BJ (cell line): ENCODE measurements at places on chromosomes 13 and 19.

- DNase-seq, result no peak
Observed at GRCh38 chr19:33407140-33407551, 33.6 kb downstream of the CEBPG start.

- peak; percentile 51 for DNase-seq
Observed at GRCh38 chr19:11538232-11539036, at the start of gene CNN1. Gene CNN1 (plus strand): TSS chr19:11538851. CDS start chr19:11538928, 77 bp downstream.

DNA sequence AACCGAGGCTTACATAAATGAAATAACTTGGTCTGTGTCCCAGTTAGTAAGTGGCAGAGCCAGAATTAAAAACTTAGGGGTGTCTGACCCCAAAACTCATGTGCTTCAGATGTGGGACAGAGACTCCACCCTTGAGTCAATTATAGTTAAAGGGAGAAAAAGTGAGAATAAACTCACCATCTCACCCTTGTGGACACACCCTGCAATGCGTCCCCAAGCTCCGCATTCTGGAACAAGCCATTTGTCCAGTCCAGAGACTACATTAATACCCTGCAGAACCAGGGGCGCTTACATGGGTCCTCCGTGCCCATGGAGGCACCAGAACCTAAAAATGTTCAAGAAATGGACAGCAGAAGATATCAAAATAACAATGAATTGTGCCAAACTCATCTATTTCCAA is 207.0 kb upstream of the ZNF507 start:
- DNase-seq, result no peak

DNA sequence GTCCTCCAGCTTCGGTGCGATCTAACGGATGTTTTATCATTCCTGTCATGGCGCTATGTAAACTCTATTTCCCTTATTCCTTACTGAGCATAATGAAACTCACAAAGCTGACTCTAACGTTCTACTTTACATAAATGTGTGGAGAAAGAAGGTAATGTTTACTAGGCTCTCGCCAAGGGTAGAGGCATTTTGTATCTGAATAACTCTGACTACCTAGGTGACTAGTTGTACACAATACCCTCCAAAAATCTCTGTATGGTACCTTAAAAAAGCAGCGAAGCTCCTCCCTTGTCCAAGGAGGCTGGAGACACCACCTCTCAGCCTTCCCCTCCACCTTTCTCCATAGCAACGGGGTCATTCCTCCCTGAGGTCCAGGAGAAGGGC is 316 bp upstream of the ZNF530 start:
- DNase-seq, result no peak

DNA sequence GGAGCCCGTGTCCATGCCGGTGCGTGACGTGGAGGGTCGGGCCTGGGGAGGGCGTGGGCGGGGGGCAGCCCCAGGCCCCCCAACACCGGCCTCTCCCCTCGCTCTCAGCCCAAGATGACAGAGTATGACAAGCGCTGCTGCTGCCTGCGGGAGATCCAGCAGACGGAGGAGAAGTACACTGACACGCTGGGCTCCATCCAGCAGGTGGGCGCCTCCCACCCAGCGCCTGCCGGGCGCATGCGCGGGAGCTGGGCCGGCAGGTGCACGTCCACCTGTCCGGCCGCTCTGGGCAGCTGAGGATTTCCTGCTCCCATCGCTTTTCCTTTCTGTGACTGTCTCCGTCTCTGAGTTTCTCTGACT is 49.8 kb downstream of the VAV1 start:
- DNase-seq, result no peak

GRCh38 chr19:6185835-6186834 is 50.7 kb downstream of the ACSBG2 start:
- no peak for DNase-seq

DNA sequence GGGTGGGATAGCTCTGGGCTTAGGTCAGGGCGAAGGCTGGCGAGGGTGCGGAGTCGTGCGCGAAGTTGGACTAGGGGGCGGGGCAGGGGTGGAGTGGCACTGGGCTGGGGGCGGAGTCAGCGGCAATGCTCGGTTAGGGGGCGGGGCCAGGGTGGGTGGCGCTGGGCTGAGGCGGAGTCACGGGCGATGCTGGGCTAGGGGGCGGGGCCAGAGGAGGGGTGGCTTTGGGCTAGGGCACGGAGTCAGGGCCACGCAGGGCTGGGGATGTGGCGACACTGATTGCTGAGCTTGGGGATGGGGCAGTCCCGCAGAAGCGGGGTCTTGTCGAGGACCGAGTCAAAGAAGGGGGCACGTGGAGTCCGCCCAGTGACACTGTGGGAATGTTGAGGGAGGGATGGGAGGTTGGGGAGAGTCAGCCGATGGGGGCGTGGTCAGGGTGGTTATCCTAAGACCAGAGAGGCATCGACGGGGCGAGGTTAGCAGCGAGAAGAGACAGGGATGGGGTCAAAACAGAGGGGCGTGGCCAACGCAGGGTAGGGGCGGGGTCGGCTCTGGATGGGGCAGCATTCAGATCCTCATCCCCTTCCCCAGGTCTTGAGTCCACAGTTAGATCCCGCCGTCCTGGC is 8.7 kb downstream of the HOMER3 start:
- no peak for DNase-seq

DNA sequence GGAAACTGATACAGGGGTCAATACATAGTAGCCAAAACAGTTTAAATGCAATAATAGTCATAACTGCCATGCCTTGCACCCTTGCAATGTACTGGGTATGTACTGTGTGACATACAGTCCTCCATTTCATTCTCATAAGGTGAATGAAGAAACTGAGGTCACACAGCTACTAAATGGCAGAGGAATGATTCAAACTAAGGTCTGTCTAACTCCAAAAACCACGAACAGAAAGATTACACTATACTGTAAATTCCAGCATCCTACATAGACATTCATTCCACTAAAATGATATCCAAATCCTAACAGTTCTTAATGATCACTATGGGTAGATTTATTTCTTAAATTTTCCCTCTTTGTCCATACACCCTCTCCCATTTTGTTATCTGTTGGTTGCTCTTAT is 238.1 kb upstream of the SERP2 start:
- DNase-seq, result no peak

DNA sequence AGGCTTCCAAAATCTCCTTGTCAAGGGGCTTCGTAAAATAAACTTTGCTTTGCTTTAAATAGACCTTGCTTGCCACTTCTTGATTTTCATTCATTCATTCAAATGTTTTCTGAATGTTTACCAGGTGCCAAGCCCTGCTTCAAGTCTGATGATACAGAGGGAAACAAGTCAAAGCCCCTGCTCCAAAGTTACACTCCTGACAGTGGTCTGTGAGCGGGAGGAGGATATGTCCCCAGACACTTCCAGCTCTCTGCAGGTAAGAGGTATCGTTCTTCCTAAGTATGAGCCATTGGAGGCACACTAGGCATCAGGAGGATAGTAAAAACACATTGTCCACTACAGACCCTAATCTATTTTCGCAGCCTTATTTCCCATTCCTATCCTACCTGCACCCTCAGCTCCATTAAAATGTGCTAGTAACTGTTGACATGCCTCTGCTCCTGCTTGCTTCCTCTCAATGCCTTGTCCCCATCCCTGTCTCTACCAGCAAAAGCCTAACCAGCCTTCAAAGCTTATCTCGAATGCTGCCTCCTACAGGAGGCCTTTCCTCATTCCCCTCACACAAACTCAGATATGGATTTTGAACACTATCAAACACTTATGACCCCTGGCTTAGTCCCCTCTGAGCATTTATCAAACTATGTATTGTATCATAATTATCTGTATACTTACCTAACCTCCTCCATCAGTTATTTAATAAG is 6.2 kb upstream of the WBP4 start:
- no peak for DNase-seq

GRCh38 chr19:50924586-50924985 is 13.4 kb upstream of the KLK4 start:
- DNase-seq, result no peak

- no peak for DNase-seq
Observed at GRCh38 chr19:51978882-51979281, 7.8 kb downstream of the ZNF350 start.

GRCh38 chr19:56476093-56476492 is 1.1 kb downstream of the ZNF667 start:
- no peak for DNase-seq

GRCh38 chr19:14006766-14007562 is 844 bp upstream of the RFX1 start:
- no peak for DNase-seq
